ENCODE measurements at places on chromosomes 4 and X. TPM values are rescaled to one million over a fixed set of nuclear protein-coding genes. Genes with fewer than 3 reads are reported as not detected.

Gene USP26
- total RNA-seq, result not detected

Gene BANK1
- total RNA-seq, result 2.4 TPM

Gene CT45A5
- not detected for total RNA-seq

Gene CT83
- not detected for total RNA-seq

Gene MAGEB17
- total RNA-seq, result not detected

Gene CPZ
- not detected for total RNA-seq

Gene HPGD
- total RNA-seq, result 12.0 TPM

Gene GPR82
- total RNA-seq, result 1.3 TPM

Gene EGF
- 1.2 TPM for total RNA-seq

Gene CXCR3
- 8.7 TPM for total RNA-seq

Gene HNRNPD
- total RNA-seq, result 285 TPM

Gene PHKA1
- 0.24 TPM for total RNA-seq

Gene AIFM1
- 17.0 TPM for total RNA-seq

- no peaks in the 10 kb centered on the region for H3K27me3 ChIP-seq
- peak overlapping the region; percentile 79 for H3K27ac ChIP-seq
- H3K4me3 ChIP-seq, result no peak overlapping the region
- no peaks in the 10 kb centered on the region for H3K36me3 ChIP-seq
These were observed 78.7 kb downstream of the ANAPC10 start for GRCh38 chr4:145019346-145019745.

DNA sequence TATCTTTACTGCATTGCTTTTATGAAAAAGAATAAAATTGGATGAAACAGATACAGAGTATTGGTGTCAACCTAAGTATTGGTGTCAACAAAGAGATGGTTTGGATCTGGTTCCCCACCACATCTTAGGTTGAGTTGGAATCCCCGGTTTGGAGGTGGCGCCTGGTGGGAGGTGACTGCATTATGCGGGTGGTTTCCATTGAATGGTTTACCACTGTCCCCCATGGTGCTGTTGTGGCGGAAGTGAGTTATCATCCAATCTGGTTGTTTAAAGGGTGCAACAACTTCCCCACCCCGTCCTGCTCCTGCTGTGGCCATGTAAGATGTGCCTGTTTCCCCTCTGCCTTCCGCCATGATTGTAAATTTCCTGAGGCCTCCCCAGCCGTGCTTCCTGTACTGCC, 52.8 kb upstream of the CD99 start:
- H3K27ac ChIP-seq, result peak overlapping the region; percentile 9
- H3K4me3 ChIP-seq, result no peak overlapping the region
- H3K27me3 ChIP-seq, result no peaks in the 10 kb centered on the region
- DNase-seq, result no peak

GRCh38 chrX:12526306-12526705, 264.9 kb upstream of the PRPS2 start:
- H3K4me1 ChIP-seq, result no peaks in the 10 kb centered on the region
- no peak overlapping the region for H3K27ac ChIP-seq
- no peak for DNase-seq

DNA sequence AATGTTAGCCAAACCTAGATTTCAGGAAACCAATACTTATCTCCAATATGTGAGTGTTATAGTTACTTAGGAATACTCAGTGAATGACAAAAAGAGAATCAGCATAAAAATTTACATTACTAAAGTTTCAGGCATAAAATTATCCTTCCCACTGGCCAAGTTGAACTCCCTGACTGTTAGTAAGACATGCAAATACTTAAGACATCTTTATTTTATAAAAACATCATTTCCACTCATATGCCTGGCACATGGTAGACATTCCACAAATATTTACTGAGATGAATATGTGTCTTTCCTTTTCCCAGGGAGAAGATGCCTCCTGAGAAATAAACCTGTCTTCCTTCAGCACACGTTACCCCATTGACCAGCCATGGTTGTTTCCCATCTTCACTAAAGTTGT, 7.3 kb downstream of the VEGFD start:
- no peaks in the 10 kb centered on the region for H3K27me3 ChIP-seq
- no peak overlapping the region for H3K4me3 ChIP-seq
- no peaks in the 10 kb centered on the region for H3K4me1 ChIP-seq
- no peaks in the 10 kb centered on the region for H3K36me3 ChIP-seq
- no peak overlapping the region for H3K27ac ChIP-seq

GRCh38 chr4:94570558-94570957, 118.8 kb downstream of the PDLIM5 start:
- H3K36me3 ChIP-seq, result no peaks in the 10 kb centered on the region
- no peaks in the 10 kb centered on the region for H3K27me3 ChIP-seq
- no peak overlapping the region for H3K27ac ChIP-seq
- H3K4me3 ChIP-seq, result no peak overlapping the region
- H3K4me1 ChIP-seq, result peaks cover 2% of the 10 kb centered on the region
- DNase-seq, result no peak

GRCh38 chrX:71615954-71616353, 2.4 kb downstream of the CXCR3 start:
- H3K27ac ChIP-seq, result peak overlapping the region; percentile 86
- H3K27me3 ChIP-seq, result no peaks in the 10 kb centered on the region
- DNase-seq, result no peak
- H3K4me3 ChIP-seq, result peak overlapping the region; percentile 53

DNA sequence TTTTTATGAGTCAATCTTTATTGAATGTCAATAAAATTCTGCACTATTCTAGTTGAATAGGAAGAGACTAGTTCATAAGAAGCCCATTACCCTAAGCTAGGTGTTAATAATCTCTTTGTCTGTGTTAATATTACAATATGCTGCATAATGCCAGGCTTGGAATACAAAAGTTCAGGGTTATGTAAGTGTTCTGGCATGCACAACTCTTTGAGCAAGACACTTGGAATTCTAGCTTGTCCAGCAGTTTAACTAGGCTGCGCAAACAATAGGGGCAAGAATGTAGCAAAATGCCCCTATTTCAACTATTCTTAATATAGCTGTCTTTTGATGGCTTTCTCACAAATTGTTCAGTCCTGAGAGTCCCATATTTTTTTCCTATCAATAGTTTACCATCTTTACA, 31.3 kb upstream of the ETNPPL start:
- H3K27me3 ChIP-seq, result no peaks in the 10 kb centered on the region
- H3K4me1 ChIP-seq, result no peaks in the 10 kb centered on the region
- no peak overlapping the region for H3K4me3 ChIP-seq

DNA sequence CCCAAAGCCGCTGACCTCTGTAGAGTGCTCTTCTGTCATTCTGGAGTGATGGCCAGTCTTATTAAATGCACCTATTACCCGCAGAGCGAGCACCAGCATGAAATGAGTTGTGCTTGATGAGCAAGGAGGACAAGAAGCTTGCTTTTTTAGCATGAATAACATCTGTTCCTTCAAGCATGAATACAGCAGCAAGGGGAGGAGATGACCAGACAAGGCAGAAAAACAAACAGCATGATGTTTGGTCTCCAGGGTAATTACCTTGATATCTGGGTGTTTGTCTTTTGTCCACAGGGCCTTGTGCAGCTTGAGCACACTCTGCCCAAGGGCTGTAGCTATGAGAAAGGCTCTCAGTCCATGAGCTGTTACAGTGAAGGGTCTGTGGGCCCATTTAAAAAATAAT, 324.8 kb upstream of the DDX53 start:
- no peaks in the 10 kb centered on the region for H3K36me3 ChIP-seq
- H3K27me3 ChIP-seq, result no peaks in the 10 kb centered on the region
- no peaks in the 10 kb centered on the region for H3K4me1 ChIP-seq
- no peak for DNase-seq

DNA sequence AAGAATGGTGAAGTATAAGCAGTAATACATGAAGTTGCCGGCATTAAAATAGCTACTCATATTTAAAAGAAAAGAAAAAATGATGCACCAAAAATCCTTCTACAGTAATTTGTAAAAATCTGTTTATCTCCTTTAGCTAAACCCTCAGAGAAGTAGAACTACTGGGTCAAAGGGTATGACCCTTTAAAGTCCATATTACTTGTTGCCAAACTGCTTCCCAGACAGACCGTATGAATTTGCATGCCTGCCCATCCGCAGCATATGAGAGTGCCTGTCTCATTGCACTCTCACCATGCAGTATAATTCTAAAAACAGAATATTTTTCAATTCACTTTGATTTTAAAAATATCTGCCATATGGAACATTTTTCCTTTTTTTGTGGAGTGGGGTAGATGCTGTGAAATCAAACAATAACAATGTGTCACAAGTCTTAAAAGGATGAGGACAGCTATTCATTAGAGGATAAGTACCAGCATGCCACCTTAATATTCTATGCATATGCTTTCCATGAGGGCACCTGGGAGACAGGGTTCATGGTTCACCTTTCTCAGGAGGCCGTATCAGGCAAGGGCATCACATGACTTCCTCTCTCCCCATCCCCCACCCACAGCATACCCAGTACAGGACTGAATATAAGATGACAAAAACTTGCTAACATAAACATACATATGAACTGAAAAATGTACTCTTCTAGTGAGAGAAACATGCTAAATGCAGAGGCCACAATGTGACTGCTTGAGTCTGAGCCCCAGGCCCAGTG, 17.8 kb downstream of the ZDHHC9 start:
- H3K4me3 ChIP-seq, result no peak overlapping the region
- DNase-seq, result no peak
- H3K4me1 ChIP-seq, result no peaks in the 10 kb centered on the region
- no peaks in the 10 kb centered on the region for H3K27me3 ChIP-seq
- H3K27ac ChIP-seq, result no peak overlapping the region
- no peaks in the 10 kb centered on the region for H3K36me3 ChIP-seq

GRCh38 chrX:39144323-39144722, 343.1 kb downstream of the MID1IP1 start:
- no peaks in the 10 kb centered on the region for H3K36me3 ChIP-seq
- H3K27ac ChIP-seq, result peak overlapping the region; percentile 86
- no peak overlapping the region for H3K4me3 ChIP-seq
- no peak for DNase-seq

DNA sequence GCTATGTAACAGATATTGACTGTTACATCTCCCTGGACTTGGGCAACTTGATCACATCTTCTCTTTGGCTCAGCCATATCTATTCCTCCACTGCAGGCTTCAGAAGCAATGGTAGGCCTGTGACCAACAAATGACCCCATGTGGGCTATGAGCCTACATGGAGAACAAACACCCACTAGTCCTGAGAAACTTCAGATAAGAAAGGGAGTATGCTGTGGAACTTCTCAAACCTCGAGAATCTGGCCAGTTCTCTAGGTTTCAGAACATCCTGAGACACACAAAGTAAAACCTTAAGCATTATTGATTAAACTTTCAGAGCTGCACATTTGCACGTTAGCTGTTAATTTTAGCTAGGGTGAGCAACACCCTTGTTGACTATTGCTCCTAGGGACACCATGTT, 16.3 kb downstream of the RBMX2 start:
- H3K36me3 ChIP-seq, result peaks cover 2% of the 10 kb centered on the region
- no peak for DNase-seq
- H3K27me3 ChIP-seq, result no peaks in the 10 kb centered on the region
- H3K27ac ChIP-seq, result no peak overlapping the region

DNA sequence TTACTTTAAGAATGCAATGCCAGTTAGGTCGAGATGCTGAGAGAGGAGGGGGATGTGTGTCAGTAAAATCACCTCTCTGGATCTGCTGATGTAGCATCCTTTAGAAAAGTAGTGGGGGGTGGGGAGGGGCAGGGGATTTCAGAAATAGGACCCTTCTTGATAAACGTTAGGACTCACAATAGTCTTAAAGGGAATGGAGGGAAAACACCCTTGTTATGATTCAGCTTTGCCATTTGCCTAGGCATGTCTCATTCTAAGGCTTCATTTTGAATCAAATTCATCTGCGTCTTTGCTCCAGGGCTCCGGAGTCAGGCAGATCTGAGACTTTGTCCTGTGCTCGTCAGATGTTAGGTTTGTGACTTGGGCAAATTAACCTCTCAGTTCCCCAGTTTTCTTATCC, 879 bp downstream of the SH2D1A start:
- no peaks in the 10 kb centered on the region for H3K27me3 ChIP-seq
- H3K4me3 ChIP-seq, result peak overlapping the region; percentile 63
- DNase-seq, result peak; percentile 54
- peaks cover 11% of the 10 kb centered on the region for H3K4me1 ChIP-seq
- no peaks in the 10 kb centered on the region for H3K36me3 ChIP-seq

- DNase-seq, result no peak
- H3K27me3 ChIP-seq, result no peaks in the 10 kb centered on the region
- no peaks in the 10 kb centered on the region for H3K36me3 ChIP-seq
- H3K27ac ChIP-seq, result no peak overlapping the region
- no peaks in the 10 kb centered on the region for H3K4me1 ChIP-seq
These were observed 125.4 kb upstream of the CHRDL1 start for GRCh38 chrX:110920991-110921390.

- no peaks in the 10 kb centered on the region for H3K4me1 ChIP-seq
- H3K4me3 ChIP-seq, result no peak overlapping the region
- no peak overlapping the region for H3K27ac ChIP-seq
- no peaks in the 10 kb centered on the region for H3K36me3 ChIP-seq
These were observed 946.6 kb downstream of the STIM2 start for GRCh38 chr4:27807207-27807606.

- no peak overlapping the region for H3K4me3 ChIP-seq
- no peak overlapping the region for H3K27ac ChIP-seq
- DNase-seq, result no peak
- peaks cover 4% of the 10 kb centered on the region for H3K27me3 ChIP-seq
- no peaks in the 10 kb centered on the region for H3K36me3 ChIP-seq
- H3K4me1 ChIP-seq, result no peaks in the 10 kb centered on the region
These were observed 15.9 kb upstream of the INTU start for GRCh38 chr4:127616898-127617297.

DNA sequence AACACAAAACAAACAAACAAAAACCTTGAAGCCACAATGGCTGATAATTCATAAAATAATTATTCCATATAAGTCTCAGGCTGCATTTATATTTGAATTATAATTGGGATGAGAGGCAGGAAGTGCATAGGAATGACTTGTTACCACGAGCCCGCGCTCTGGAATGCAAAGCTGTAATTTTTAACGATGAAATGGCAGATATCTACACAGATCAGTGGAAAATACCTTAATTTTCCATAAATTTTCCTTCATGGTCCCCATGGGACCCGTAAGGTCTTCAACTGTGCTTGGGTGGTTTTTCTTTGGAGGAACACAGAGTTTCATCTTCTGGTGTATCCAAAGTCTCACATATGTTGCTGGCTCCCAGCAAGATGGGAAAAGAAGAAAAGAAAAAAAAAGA, 226.8 kb downstream of the SHOX start:
- no peak for DNase-seq
- no peaks in the 10 kb centered on the region for H3K36me3 ChIP-seq
- H3K4me1 ChIP-seq, result no peaks in the 10 kb centered on the region
- no peak overlapping the region for H3K4me3 ChIP-seq

DNA sequence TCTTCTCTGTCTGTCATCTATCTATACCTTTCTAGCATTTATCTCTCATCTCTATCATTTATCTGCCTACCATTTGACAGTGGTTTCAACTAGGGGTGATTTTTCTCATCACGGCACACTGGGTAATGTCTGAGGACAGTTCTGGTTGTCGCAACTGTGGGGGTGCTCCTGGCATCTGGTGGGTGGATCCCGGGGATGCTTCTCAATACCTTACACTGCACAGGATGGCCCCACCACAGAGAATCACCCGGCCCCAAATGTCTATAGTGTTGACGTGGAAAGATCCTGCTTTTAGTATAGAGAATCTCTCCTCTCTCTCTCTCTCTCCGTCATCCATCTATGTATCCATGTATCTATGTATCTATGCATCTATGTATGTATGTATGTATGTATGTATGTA, 7.2 kb downstream of the P2RY8 start:
- no peak for DNase-seq
- peaks cover 33% of the 10 kb centered on the region for H3K4me1 ChIP-seq
- H3K27ac ChIP-seq, result no peak overlapping the region

GRCh38 chrX:133477986-133478385, 62.7 kb upstream of the GPC4 start:
- no peak for DNase-seq
- no peak overlapping the region for H3K4me3 ChIP-seq
- no peaks in the 10 kb centered on the region for H3K4me1 ChIP-seq
- H3K36me3 ChIP-seq, result no peaks in the 10 kb centered on the region
- H3K27me3 ChIP-seq, result no peaks in the 10 kb centered on the region
- no peak overlapping the region for H3K27ac ChIP-seq
